Activated T-cell treated with anti-CD3 and anti-CD28 coated beads, Interleukin-2, amount 50 U/mL, for 48 hours (primary cell): ENCODE measurements at places on chromosomes 7 and 10.

DNA sequence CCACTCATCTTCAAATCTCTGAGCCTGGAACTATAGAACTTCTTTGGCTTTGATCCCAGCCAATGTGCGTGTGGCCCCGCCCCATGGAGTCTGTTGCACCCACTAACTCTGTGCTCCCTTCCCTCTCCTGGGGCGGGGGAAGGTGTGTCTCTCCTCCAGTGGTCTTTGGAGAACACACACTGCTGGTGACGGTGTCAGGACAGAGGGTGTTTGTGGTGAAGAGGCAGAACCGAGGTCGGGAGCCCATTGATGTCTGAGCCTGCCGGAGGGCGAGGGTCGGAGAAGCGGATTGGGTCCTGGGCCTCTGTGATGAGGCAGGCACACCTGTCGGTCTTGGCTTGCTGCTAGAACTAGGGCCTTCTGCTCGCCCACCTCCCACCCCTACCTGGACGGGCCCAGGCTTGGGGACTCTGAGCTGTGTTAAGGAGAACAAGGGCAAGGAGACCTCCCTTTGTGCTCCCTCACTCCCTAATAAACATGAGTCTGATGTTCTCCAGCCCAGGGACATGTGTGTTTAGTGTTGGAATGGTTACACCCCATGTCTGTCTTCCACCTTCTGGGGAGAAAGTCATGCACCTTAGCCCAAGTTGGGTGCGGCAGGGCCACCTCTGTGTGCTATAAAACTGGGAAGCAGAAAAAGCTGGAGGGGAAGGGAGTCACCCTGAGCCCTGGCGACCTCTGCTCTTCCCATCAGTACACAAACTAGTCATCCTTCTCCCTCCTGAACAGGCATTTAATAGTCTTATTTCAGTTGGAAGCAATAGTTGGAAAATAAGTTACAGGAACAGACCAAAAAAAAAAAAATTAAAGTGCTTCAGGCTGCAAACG is 4.6 kb downstream of the TRAPPC14 start:
- no peak for DNase-seq

DNA sequence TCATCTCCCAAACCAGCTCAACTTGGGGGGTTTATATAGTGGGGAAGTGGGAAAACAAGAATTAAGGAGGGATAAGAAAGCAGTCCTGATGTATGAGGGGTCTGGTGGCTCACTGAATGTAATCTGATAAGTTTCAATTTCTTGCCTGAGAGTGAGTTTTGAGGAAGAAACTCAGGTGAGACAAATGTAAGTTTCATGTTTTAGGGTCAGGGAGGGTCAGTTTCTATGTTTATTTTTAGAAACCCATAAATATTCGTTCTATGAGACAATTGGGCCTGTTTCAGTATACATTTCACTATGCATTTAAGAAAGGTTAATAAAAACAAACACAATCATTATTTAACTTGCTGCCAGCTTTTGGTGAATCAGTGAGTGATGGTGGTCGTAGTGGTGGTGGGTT is 128.0 kb upstream of the MBL2 start:
- no peak for DNase-seq

DNA sequence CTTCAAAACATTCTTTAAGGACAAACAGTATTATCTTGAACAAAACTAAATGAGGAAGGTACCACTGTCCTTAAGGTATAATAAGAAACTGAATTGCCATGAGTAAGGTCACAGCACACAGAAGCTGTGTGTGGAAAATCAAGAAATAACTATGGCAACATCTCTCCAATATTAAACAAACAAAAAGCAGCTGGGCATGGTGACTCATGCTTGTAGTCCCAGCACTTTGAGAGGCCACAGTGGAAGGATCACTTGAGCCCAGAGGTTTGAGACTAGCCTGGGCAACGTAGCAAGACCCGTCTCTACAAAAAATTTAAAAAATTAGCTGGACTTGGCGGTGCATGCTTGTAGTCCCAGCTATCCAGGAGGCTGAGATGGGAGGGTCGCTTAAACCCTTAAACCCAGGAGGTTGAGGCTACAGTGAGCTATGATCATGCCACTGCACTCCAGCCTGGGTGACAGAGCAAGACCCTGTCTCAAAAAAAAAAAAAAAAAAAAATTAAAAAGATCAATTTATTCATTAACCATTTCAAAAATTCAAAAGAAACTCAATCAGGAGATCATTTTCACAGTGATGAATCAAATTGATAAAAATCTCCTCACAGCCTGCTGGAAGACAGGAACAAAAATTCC is 195.4 kb downstream of the SKIDA1 start:
- no peak for DNase-seq

DNA sequence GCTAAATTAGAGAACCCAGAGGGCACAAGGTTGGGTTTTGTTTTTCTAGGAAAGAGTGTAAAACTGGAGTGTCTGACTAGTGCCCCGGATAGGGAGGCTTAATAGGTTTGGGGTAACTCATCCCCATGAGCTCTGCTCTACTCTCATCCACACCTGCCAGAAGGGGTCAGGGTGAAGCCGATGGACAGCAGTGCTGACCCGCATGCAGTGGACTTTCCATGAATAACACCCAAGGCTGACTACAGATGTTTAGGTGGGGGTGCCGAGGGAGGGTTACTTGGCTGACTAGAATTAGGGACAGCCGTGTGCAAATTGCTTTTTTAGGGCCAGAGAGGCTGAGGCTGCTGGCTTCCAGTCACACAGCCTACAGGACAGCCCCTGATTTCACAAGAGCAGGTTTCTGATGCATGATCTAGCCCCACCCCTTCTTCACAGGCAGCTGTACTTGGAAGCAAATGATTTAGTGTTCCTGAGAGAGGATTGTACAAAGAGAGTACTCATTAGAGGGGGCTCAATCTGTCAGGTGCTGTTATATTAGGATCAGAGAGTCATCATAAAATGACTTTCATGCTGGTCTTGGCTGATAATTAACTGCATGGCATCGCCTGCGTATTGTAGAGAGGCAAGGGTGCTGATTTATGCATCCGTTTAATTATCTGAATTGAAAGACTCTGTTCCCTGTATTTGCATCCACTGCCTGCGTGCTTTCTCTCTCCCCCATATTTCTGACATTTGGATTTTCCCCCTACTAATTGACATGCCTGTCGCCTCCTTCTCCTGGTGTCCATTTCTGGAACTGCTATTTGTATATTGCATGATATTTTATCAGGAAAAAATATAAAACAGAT is 9.5 kb downstream of the INHBA start:
- DNase-seq = no peak

- DNase-seq = no peak
Measured at GRCh38 chr10:79127151-79127961, 58.6 kb downstream of the ZMIZ1 start.

DNA sequence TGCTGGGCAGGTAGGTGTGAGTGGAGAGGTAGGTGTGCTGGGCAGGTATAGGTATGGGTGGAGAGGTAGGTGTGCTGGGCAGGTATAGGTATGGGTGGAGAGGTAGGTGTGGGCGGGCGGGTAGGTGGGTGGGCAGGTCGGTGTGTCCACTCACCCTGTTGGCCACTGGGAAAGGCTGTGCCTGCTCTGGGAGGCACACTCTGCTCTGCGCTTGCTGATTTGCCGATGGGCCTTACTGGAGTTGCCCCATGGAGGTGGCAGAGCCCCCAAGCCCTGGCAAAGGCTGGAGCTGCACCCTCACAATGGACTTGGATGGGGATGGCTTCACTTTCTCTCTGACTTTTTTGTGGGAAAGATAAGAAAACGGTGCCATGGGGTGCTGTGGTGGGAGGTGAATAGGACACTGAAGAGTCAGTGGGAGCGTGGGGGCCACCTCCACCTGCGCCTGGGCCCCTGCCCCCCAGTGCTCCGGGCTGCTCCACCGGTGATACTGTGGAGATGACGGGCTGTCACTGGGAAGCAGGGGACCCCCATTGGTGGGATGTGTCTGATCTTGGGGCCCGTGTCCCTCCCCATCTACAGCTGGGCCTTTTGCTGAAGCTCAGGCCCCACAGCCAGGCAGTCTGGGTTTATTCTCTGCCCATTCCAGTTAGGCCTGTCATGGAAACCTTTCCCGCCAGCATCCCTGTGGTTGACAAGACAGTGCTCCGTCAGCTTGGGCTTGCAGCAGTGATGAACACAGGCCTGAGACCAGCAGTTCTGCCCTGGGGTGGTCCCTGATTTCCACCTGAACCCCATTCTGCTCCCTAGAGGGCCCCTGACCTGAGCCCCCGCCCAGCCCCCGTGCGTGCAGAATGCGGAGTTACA is 75.0 kb downstream of the NKX6-2 start:
- DNase-seq = no peak

- DNase-seq = no peak
Measured at GRCh38 chr7:138196971-138197896, 121.0 kb downstream of the AKR1D1 start.

- no peak for DNase-seq
Measured at GRCh38 chr7:132112657-132113056, 463.6 kb downstream of the PLXNA4 start.

DNA sequence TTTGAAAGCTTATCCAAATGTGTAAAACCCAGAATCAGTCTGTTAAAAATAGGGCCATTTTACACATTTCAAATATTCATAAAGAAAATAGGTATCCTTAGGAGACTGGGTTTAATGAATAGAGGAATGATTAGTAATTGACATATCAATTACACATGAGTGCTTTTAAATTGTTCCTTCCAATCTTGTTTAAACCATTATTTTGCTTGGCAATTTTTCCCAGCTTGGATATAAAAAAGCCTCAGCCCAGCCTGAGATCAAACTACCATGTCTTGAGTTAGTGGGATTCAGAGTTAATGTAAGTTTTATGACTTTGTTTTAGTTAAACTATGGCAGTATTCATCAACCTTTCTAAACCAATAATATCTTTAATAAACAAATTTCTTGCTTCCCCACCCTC is 28.3 kb downstream of the PARP12 start:
- DNase-seq = no peak

DNA sequence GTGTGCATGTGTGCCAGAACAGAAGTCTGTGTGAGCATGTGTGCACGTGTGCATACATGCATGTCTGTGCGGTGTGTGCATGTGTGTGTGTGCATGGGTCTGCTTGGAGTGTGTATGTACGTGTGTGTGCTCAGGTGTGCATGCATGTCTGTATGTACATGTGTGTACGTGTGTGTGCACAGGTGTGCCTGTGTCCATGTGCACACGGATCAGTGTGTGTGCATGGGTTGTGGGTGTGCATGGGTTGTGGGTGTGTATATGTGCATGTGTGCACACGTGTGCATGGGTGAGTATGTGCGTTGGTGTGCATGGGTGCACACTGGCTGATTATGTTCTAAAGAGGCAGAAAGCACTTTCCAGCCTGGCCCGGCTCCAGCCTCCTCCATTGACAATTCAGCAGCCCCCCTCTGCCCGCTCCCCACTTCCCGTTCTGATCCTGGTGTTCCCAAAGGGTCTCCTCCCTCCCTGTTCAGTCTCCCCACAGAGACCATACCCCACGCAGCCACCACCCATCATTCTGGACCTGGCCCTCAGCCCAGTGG is 44.1 kb upstream of the PDGFA start:
- DNase-seq = no peak

DNA sequence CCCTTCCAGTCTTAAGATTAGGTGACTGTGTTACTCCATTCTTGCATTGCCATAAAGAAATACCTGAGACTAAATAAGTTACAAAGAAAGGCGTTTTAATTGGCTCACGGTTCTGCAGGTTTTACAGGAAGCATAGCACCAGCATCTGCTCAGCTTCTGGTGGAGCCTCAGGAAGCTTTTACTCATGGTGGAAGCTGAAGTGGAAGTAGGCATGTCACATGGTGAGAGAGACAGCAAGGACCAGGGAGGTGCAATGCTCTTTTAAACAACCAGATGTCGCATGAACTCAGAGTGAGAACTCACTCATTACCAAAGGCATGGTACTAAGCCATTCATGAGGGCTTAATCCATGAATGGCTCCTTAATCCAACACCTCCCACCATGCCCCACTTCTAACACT is 34.0 kb upstream of the TMEM273 start:
- no peak for DNase-seq

DNA sequence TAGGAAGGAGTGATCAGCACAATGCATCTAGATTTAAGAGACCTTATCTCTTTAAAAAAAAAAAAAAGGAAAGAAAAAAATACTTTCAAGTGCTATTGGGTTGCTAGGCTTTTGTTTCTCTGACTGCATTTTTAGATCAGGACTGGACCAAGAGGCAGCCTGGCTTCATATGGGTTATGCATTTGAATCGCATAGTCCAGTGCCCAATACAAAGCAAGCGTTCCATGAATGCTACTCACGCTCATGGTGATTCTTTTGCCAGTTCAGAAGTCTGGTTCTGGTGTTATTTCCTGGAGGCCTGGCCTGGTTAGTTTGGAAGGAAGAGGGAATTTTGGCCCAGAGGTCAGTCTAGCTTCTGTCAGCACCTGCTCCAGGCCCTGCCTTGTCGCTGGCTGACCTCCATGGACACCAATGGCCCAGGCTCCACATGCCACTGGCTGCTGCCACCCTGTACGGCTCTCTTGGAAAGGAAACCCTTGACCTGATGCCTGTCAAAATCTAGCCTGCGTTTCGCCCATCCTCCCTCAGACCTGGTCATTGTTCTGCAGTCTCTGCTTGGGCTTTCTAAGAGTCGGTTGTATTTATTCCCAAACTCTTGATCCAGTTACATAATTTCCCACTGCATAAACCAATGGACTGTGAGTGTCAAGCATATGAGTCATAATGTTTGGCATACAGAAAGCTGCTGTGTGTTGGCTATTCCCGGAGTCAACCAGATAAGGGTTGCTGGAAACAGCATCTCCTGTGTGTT is 74.3 kb upstream of the MKX start:
- no peak for DNase-seq

DNA sequence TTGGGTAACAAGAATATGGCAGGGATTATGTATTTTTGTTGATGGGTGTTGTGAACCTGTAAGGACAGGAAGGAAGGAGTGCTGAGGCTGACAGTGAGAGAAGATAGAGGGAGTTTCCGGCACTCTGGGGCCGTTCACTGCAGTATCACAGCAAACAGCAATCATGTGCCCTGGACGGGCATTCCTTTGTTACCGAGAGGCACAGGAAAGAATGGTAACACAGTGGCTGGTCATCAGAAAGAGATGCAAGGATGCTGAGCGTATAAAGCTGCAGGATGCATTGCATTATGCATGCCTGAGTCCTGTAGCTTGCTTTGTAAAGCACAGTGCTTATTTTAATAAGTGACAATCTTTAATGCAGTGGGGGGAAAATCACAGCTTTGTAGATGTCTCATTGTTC is 286.8 kb downstream of the RPS24 start:
- no peak for DNase-seq

GRCh38 chr7:17725821-17726220 is 214.5 kb downstream of the SNX13 start:
- no peak for DNase-seq

- no peak for DNase-seq
Measured at GRCh38 chr10:31063841-31064240, 32.2 kb upstream of the ZNF438 start.
